ENCODE measurements at places on chromosomes 4 and X.

- DNase-seq: no peak
Observed at GRCh38 chr4:160880180-160880579, 1283.6 kb downstream of the FSTL5 start.

DNA sequence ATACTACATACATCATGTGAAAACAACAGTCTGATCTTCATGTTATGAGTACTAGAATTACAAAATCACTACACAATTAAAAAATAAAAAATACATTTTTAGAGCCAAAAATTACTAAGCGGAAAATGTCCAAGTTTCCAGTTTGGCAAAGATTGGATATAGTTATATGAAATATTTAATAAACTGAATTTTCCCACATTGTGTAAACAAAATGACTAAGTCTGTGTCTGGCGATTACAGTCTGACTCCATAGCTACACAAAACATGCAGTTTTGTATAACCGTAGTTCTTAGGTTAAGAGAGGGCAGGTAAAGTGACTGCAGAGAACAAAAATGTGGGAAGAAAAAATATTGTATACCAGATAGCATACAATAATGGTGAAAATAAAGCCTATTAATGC, 59.2 kb upstream of the TMEM47 start:
- DNase-seq: no peak

DNA sequence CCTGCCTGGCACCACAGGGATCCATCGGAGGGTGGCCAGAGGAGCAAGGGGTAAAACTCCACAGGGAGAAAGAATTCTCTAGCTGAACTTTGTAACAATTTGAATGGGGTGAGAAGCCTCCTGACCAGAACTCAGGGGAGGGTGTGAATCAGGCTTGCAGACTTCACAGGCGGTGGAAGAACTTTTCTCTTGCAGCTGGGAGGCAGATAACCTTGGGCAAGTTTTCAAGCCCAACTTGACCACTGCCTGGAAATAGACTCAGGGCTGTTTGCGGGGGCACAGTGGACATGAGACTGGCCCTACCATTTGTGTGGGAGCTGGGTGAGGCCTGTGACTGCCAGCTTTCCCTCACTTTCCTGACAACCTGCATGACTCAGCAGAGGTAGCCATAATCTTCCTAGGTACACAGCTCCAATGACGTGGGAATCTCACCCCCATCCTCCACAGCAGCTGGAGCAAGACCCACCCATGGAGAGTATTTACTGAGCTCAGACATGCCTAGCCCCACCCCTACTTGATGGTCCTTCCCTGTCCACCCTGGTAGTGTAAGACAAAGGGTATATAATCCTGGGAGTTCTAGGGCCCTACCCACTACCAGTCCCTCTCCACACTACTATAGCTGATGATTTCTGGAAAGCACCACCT, 210.0 kb upstream of the AGTR2 start:
- DNase-seq: no peak

GRCh38 chr4:5796976-5797375, 86.0 kb downstream of the EVC start:
- no peak for DNase-seq

GRCh38 chr4:17068392-17068791, 169.9 kb upstream of the LDB2 start:
- no peak for DNase-seq

DNA sequence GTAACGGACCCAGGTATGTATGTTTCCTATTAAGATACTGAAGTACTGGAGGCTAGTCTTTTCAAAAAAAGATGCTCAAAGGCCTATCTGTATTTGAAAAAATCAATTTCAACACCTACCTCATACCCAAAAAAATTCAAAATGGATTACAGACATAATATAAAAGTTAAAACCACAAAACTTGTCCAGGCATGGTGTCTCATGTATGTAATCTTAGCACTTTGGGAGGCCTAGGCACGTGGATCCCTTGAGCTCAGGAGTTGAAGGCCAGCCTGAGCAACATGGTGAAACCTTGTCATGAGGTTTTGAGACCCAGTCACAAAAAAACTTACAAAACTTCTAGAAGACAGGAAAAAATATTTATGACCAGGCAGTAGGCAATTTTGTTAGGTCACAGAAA, 16.7 kb downstream of the RBMX start:
- DNase-seq: no peak

DNA sequence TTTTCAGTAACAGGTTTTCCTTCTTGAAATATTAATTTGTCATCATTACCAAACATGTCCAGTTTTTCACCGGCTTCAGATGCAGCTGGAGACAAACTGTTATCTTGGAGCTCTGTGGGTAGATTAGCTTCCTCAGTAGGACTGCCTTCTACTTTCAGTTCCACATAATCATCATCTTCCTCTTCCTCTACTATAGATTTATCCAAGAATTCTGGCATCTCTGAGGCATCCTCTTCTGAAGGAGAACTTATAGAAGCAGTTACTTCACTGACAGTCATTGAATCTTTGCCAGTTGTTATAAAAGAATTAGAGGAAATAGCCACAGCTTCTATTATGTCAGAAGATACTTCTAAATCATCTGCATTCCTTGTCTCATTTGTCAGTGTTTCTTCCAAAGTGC, 162.9 kb downstream of the LRBA start:
- no peak for DNase-seq

- no peak for DNase-seq
Observed at GRCh38 chr4:1216869-1217294, 32.0 kb downstream of the CTBP1 start.

DNA sequence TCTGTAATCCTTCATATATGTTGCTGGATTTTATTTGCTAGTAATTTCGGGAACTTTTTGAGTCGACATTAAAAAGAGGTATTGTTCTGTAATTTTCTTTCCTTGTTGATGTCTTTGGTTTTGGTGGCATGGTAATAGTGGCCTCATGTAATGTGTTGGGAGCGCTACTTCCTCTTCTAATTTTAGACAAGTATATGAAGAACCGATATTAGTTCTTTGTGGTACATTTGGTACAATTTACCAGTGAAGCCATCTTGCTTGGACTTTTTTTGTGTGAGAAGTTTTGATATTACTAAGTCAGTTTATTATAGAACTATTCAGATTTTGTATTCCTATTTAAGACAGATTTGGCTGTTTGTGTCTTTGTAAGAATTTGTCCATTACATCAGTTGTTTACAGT, 669.2 kb upstream of the AADAT start:
- DNase-seq: no peak

DNA sequence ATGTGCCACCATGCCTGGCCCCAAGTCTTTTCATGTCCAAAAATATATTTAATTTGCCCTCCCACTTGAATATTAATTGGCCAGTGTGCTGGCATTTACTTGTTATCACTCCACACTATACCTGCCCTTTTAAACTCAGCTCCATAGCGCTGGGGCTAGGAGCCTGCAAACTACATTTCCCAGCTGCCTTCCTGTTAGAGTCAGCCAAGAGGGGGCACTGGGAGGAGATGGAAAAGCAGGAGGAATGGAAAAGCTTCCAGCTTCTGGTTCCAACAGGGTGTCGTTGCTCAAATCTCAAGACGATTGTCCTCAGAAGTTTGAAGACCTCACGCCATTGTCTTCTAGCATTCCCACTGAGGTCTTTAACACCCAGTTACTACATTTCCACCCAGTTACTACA, 315.5 kb downstream of the BCOR start:
- DNase-seq: no peak

DNA sequence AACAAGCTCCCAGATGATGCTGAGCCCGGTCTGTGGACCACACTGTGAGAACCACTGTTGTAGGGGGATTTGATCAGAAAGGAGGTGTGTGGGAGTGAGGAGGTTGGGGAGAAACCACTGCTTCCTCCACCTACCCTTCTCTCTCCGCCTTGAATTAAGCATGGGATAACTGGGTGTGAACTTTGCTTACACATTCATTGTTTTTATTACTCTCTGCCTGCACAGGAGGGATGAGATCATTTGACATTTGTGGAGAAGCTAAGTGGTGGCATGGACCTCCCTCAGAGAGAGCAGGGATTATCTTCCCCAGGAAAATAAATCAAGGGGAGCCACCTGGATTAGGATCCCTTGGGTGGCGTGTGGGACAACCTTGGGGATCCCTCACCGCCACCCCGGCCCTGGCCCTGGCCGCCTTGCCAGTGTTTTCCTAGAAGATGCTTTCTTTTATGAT, 212.1 kb upstream of the ATP6AP2 start:
- no peak for DNase-seq

DNA sequence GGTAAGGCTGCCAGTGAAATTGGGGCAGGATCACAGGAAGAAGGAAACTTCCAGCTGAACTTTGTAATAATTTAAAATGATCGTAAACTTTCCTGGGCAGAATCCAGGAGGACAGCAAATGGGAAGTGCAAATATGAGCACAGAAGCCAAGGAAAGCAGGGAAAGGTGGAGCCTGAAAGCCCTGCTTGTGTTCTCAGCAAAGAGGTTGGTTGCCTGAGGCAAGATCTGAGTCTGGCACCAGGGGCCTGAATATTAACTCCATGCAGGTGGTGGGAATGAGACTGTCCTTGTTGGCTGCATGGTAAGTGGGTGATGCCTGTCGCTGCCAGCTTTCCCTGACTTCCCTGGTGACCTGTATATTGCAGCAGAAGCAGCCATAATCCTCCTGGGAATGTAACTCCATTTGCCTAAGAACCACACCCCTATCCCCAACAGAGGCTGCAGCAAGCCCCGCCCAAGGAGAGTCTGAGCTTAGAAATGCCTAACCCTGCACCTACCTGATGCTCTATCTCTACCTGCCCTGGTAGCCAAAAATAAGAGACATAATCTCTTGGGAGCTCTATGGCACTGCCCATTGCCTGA, 132.0 kb upstream of the HDX start:
- DNase-seq: no peak

DNA sequence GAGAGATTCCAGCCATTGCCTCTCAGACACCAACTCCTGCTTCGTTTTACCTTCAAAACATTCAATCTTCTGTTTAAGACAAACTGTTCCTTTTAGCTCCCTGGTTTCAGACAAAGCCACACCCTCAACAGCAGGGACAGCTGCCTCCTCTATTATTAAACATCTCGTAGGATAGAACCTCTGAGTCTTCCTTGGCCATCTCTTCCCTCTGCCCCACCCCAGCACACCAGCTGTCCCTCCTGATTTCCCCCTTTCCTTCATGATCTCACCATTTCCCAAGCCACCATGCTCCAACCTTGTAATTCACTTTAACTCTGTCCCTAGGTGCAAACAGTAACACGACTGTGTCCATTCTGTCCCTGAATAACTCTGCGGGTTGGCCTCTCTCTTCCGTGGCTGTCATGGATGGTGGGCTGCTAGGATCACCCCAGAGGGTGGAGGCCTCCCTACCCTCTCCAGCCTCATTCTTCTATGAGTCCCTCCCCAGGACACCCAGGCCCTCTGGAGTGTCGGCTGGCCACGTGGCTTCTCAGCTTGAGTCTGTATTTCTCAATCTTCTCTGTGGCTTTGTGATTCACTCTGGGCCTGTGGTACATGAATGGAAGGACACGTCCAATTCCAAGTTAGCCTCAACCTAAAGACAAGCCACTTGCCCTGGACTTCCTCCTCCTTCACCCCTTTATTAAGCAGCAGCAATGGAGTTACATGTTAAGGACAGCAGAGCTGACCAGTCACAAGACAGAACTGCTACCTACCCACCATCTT, 349.9 kb downstream of the FBXW7 start:
- DNase-seq: no peak

- no peak for DNase-seq
Observed at GRCh38 chr4:89653012-89653411, 183.9 kb downstream of the SNCA start.

- DNase-seq: no peak
Observed at GRCh38 chr4:17324386-17324830, 187.5 kb downstream of the QDPR start.

GRCh38 chrX:40721489-40722106, 13.7 kb downstream of the MED14 start:
- DNase-seq: no peak

- no peak for DNase-seq
Observed at GRCh38 chr4:77465271-77465670, 140.3 kb upstream of the CXCL13 start.

DNA sequence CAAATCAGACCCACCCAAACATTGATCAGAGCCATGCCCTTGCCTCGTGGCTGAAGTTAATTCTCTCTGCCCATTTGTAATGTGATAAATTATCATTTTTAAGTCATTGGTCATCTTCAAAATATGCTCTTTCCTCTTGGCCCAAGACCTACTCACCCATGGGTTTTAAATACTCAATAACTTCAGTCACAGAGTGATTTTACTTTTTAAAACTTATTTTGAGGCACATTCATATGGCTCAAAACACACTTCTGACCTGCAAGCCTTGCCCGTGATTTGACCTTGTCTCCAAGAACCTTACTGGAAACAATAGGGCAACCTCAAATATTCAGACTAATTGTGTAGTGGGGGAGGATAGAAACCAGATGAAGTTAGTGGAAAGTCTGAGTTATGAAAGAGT, 176.2 kb upstream of the LNX1 start:
- no peak for DNase-seq

DNA sequence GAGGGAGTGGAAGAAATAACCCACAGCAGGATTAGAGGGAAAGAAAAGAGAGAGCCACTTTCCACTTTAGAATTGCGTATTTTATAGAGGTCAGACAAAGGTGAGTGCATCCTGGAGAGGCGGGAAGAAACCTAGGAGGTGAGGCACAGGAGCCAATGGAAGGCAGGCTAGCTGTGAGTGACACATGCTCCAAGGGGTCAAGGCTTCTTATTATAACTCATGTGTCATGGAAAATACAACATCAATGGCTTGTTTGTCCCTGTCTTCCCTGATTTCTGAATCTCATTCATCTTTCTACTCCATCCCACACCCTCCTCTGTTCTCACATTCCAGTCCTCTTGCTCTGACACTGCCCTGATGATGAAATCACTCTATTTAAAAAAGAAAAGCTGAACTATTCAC, 14.4 kb downstream of the ANXA3 start:
- no peak for DNase-seq

GRCh38 chrX:19810802-19811201, 76.6 kb downstream of the SH3KBP1 start:
- no peak for DNase-seq

GRCh38 chr4:172680691-172681090, 487.9 kb upstream of the GALNT7 start:
- DNase-seq: no peak

- DNase-seq: no peak
Observed at GRCh38 chr4:74297539-74297938, 10.7 kb upstream of the EPGN start.

DNA sequence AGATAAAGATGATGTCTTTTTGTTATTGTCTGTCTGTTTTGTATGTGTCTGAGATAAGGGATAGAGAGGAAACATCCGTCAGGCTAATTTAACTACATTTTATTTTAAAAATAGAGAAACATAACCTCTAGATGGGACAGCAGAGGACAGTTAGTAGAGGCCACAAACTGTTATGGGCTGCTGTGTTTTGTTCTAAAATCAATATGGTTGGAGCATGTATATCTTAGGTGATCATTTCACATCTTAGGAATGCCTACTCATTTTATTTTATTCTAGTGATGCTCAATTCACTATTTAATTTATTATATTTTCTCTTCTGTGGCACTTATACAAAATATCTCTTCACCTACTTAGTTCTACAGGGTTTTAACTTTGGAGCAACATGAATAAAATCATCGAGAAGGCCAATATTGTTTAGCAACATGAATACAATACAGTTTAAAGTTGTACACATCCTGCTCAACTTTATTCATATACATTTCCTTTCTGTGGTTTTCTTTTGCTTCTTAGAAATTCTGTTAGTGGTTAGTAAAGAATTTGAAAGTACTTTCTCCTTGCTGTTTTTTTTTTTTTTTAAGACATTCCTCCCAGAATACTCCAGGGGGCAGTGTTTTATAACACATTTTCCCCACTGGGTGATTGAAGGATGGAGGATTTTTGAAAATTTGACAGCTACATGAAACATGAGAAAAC, 392.9 kb downstream of the UNC5C start:
- no peak for DNase-seq

- no peak for DNase-seq
Observed at GRCh38 chrX:148942754-148943153, 442.3 kb downstream of the AFF2 start.

GRCh38 chrX:47480576-47480975, 2.4 kb downstream of the ZNF41 start:
- DNase-seq: no peak
